ENCODE measurements at places on chromosomes 3 and 15.

GRCh38 chr3:59440285-59441028 is 390.6 kb upstream of the CFAP20DC start:
- DNase-seq = no peak

DNA sequence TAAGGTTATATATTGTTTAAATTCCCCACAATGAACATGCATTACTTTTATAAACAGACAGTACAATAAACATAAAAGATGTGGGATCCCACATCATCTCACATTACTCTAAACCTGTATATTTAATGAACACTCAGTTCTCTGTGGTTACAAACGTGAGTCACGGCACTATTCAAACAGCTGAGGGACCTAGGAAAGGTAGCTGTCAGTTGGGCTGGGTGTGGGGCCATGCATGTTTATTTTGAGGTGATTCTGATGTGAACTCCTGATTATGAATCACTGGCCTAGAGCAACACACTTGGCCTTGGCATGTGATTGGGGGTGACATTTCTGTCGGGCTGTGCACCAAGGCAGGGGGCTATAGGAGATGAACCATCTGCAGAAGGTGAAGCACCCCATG is 147.6 kb upstream of the HACD2 start:
- no peak for DNase-seq

GRCh38 chr15:62244762-62245161 is 79.7 kb upstream of the C2CD4B start:
- DNase-seq = no peak

- DNase-seq = no peak
Observed at GRCh38 chr3:138438896-138439295, 4.5 kb downstream of the ESYT3 start.

GRCh38 chr3:109553591-109554371 is 216.4 kb upstream of the DPPA4 start:
- DNase-seq = no peak

DNA sequence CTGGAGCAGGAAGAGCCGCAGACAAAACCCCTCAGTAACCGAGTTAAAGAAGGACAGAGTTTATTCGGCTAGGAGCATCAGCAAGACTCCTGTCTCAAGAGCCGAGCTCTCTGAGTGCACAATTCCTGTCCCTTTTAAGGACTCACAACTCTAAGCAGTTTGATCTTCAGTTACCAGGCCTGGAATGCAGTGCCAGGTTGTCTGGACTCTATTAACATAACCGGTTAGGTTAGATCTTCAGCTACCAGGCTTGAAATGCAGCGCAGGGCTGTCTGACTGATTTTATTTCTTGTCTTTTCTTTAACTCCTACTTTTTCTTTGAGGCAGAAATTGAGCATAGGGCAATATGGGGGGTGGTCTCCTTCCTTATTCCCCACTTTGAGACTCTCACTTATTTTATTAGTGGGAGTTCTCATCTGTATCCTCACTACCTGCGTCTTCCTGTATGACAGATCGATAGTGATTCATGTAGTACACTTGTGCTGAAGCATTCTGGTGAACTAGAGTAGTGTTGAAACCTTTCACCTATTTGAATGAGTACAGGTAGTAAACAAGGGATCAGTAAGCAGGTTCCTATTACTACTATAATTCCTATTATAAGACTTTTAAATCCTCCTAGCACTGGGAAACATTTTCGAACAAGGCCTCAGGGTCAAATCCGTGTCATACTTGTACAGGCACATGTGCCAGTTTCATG is 325.0 kb downstream of the CGGBP1 start:
- peak; percentile 61 for DNase-seq

DNA sequence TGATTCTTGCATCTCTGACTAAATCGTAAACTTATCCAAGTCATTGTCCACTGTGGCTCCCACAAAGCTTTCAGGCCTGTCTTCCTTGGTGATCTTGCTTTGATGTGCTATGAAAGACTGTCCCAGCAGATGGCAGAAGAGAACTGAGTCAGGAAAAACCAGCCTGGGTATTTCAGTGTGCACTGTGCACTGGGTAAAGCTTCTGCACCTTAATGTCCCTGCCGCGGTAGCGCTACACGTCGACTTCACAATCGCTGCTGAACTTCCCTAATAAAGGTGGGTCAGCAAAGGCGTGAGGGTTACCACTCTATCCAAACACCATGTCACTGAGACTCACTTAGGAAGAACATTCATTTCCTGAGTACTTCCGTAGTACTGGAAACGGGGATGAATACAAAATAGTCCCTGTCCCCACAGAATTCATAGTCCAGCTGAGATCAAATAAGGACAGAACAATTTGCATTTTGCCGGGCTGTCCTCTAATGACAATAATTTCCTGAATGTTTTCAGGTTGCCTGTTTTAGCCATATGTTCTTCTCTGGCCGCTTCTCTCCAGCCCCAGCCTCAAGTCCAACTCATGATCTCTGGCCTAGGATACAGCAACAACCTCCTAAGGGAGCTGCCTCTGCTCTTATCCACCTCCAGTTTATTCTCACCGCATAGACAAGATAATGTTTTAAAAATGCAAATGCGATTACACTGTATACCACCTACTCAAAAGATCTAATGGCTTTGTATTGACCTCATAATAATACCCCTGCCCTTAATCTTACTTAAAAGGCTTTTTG is 83.6 kb upstream of the AKAP13 start:
- no peak for DNase-seq

DNA sequence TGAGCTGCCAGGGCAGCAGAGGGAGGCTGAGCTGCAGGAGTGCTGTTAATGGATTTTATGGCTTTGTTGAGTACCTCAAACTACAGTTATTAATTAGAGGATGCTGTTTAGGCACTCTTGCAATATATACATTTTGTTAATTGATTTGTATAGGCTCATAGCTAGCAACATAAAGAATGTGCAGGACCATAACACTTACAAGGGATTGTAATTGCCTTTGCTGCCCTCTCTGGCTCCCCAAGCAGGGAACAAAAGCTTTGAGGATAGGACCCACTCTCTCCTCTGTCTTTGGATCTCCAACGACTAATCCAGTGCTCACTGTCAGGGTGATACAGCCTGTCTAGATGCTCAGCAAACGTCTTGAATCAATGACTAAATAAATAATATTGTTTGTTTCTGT is 1.2 kb upstream of the CLSTN2 start:
- no peak for DNase-seq

GRCh38 chr3:27824312-27825200 is 102.4 kb upstream of the EOMES start:
- no peak for DNase-seq

DNA sequence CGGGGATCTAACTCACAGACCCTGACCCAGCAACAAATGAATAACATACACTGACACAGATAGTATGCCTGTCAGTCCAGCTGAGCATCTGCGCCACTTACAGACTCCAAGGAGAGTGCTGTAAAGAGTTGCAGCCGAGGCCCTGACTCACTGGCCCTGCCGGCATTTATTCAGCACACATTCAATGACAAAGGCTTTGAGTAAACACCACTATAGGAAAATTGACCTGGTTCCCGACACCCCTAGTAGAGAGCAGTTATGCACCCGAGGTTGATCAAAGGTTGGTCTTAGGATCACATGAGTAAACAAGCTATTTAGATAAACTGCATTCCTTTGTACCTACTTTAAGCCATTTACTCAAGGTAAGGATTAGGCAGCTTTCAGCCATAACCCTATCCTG is 22.7 kb downstream of the LARS2 start:
- DNase-seq = no peak

DNA sequence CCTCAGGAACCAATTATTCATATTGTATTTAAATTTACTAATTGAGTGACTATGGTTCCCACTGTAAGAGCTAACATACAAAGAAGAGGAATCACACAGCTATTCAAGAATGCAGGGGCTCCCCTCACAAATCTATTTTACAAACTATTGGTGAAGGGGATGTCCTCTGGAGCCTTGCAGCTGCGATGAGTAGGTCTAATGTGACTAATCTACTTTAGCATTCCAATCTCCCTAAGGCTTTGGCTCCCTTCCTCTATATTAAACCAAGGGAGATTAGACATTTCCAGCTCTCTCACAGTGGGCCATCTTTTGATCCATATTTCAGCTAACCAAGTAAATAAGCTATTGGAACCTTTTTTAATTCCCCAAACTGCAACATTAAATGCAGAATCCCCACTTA is 514.2 kb upstream of the BCHE start:
- DNase-seq = no peak

Data from NCI-H510A (cell line).